ENCODE measurements at places on chromosomes 13 and 19.

GRCh38 chr13:114194853-114195252 lies 15.8 kb downstream of the CFAP97D2 start:
- DNase-seq: no peak

- DNase-seq: no peak
These were observed 11.9 kb upstream of the SULT2B1 start for GRCh38 chr19:48540110-48540509.

DNA sequence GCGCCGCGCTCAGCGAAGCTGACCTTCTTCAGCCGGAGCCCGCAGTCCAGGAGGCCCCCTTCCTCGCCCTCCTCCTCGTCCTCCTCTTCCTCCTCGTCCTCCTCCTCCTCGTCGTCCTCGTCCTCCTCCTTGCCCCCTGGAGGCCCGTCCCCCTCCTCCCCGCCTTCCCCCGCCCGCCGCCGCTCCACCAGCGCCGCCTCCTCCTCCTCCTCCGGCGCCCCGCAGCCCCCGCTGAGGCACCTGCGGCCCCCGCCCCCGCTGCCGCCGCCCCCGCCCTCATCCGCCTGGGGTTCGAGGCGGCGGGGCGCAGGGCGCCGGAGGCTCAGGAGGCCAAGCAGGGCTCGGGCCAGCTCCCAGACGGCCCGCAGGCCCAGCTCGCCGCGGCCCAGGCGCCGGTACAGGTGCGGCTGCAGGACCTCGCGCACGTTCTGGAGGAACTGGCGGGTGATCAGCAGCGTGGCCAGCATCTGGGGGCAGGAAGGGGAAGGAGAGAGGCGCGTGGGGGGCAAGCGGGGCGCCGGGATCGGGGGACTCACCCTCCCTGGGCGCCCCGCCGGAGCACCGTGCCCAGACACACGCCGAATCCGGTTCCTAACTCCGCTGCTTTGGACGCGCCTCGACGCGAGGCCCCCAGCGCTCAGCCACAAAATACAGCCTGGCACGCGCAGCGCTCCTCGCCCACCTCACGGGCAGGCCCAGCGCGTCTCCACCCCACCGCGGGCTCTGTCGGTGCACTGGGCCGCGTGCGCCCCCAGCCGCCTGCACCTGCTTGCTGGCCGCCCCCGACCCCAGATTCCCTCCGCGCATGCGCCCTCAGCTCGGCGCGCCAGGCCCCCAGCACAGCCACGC lies 5.9 kb downstream of the ANO8 start:
- DNase-seq: no peak

DNA sequence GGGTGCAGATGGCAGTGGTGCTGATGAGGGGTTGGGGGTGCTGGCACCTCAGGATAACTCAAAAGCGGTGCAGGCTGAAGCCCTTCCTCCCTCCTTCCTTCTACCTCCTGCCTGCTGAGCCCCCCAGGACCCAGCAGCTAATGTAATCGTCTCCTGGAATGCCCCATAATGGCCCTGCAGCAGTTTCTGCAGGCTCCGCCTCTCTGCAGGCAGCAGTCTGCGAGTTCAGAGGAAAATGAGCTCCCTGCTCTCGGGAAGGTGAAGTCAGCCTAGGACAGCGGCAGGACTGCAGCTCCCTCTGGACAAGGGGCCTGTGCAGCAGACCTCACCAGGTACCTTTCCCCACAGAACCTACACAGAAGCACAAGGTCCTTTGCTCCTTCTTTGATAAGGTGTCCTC lies 130.9 kb downstream of the ZDHHC20 start:
- no peak for DNase-seq

DNA sequence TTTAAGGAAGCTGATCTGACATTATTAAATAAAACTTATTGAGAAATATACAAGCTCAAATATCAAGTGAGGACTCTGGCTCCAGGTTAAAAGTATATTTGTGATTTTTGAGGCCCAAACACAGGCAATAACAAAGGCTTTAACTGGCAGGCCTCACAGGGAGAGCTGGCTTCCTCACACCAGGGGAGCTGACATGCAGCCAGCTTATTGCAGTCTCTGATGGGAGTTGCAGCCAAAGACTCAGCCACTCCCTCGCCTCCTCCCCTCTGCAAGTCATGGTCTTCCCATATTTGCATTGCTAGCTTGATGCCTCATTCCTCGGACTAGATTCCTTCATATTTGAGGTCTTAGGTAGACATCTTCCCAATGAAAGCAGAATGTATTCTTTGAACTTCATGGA lies 647.1 kb upstream of the SLITRK6 start:
- DNase-seq: no peak

- DNase-seq: no peak
These were observed 18.5 kb upstream of the ATP11A start for GRCh38 chr13:112671359-112671758.

All from stimulated activated CD8-positive, alpha-beta memory T cell treated with anti-CD3 and anti-CD28 coated beads, Interleukin-7, amount 100 ng/mL, for 1 hour (primary cell).